ENCODE measurements at places on chromosomes 5 and 9.

DNA sequence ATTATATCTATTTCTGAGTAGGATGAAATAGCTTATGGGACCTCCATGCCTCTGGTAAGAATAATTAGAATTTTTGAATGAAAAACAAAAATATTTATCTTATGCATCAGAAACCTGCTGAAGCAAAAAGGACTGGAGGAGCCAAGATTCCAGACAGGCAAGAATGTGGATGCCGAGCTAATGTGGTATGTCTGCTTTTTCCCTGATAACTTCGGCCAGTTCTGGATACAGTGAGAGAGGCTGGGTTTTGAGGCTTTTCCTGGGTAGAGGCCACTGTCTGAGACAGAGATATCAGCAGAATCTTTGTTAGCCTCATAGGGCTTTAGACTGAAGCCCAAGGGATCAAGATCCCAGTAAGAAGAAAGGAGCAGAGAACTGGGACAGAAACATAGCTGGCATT lies 5.2 kb upstream of the CTNND2 start:
- no peak for DNase-seq

GRCh38 chr5:81235287-81236072 lies 2.4 kb downstream of the CKMT2 start:
- no peak for DNase-seq

- no peak for DNase-seq
Measured at GRCh38 chr5:177507165-177507564, 2.5 kb downstream of the DOK3 start.

DNA sequence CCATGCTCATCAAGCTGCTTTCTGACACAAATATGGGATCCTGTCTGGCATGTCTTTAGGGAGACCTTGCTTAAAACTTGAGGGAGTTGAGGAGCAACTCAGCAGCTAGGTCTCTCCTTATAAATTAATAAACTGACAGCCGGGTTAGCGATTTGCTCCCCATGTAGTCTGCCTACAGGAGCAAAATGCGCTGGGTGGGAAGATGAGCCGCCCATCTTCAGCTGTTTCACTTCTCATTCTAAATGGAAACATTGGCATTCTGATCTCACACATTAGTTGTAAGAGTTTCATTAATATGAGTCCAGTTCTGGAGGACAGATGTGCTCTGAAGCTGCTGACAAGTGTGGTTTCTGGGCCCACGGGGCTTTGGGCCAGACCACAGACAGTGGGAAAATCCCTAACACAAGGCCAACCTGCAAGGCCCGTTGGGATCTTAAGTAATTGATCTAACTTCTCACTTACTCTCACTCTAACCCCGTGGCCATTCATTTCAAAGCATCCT lies 197.0 kb downstream of the MCTP1 start:
- DNase-seq: no peak

DNA sequence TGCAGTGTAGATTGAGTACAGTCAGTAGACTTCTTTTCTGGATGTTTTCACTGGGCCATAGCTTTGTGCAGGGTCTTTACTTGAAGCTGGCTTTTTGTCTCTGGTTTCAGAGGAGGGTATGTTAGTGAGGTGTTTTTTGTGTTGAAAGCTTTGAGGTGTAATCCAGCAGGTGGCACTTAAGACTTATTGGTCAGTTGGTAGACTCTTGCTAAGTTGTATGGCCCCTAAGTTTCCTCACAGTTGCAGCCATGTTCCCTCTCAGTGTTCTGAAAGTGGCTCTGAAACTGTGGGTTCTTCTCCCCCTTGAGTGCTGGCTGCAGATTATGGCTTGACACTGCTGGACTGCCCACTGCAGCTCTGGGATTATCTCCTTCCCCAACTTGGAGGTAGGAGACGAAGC lies 55.7 kb upstream of the SLC44A1 start:
- DNase-seq: no peak

- no peak for DNase-seq
Measured at GRCh38 chr5:17219992-17220391, 2.6 kb downstream of the BASP1 start.

DNA sequence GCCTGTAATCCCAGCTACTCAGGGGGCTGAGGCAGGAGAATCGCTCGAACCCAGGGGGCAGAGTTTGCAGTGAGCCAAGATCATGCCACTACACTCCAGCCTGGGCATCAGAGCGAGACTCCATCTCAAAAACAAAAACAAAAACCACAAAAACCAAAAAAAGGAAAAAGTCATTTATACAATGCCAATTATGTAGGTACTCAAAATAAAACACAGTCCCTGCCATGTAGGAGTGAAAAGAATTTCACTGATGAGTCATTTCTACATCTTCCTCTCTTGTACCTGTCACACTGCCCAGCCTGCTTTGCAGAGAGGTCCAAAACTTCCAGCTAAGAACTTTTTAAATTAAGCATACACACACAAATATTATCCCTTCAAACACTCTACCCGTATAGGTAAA lies 215.8 kb downstream of the EPB41L4A start:
- no peak for DNase-seq

DNA sequence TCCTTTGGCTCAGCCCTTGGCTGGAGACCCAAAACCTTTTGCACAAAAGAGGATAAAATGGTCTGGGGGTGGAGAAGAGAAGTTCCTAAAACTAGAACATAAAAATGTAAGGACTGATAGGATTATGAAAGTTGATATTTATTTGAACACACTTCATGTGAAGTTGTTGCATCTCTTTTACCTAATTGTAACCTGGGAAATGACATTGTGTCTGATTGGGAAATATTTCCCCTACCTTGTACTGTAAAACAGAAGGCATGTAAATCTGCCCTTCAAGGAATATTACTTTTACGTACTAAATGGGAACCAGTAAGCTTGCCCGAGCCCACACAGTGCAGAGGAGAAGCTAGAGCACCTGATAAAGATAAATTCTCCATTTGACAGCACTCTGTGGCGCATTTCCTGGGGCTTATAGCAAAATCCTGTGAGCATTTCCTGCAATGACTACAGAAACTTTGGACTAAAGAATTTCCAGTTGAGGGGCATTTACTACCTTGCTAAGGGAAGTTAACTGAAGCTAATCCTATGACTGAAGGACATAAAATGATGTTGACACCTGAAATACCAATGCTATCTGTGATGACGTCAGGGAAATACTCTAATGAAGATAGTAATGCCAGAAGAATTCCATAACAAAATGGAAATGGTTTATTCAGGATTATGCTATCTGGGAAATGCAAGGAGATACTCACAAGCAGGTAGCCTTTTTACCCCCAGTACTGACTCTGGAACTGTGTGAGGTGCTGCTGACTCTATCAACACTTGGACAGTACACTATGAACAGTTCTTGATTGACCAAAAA lies 78.3 kb upstream of the LIFR start:
- no peak for DNase-seq

GRCh38 chr5:114006582-114006981 lies 355.3 kb upstream of the KCNN2 start:
- no peak for DNase-seq

GRCh38 chr5:142065273-142065672 lies 43.3 kb upstream of the NDFIP1 start:
- DNase-seq: no peak

DNA sequence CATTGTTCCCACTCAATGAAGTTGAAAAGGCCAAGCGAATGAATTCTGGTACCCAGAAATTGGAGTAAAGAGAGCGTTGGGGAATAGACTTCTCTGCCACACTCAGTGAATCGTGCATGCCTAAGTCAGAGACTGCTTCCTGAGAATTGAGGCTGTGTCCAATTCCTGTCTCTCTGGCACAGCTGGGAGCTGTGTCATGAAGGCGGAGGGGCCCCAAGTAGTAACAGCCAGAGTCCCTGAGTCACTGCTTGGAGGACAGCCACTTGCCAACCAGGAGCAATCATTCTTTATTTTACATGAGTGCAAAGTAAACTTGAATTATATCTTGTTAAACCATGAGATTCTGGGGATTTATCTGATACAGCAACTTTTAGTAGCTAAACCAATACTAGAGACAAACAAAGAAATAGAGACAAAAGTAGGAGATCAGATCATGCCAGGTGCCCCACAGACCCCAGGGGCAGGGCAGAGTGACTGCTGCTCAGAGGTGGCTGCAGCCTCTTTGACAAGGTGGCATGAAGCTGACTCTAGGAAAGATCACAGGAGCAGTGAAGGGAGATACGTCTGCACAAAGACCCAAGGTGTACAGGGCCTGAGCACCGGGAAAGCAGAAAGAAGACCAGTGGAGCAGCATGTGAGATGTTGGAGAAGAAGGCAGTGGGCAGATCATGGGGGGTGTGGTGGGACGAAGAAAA lies 246.0 kb downstream of the GADD45G start:
- no peak for DNase-seq

DNA sequence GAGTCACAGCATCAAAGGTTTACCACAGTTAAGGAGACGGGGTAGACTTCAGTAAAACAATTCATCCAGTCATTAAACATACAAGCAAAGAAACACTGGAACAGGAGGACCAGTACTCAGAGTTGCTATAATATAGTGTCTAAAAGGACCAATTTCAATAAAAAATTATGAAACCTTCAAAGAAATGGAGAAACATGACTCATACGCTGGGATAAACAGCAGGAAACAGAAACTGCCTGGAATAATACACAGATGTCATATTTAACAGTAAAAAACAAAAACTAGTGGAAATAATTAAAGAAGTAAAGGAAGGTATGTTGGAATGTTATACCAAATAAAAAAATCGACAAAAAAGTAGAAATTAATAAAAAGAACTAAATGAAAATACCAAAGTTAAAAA lies 1075.9 kb downstream of the NR2F1-AS1 start:
- no peak for DNase-seq

DNA sequence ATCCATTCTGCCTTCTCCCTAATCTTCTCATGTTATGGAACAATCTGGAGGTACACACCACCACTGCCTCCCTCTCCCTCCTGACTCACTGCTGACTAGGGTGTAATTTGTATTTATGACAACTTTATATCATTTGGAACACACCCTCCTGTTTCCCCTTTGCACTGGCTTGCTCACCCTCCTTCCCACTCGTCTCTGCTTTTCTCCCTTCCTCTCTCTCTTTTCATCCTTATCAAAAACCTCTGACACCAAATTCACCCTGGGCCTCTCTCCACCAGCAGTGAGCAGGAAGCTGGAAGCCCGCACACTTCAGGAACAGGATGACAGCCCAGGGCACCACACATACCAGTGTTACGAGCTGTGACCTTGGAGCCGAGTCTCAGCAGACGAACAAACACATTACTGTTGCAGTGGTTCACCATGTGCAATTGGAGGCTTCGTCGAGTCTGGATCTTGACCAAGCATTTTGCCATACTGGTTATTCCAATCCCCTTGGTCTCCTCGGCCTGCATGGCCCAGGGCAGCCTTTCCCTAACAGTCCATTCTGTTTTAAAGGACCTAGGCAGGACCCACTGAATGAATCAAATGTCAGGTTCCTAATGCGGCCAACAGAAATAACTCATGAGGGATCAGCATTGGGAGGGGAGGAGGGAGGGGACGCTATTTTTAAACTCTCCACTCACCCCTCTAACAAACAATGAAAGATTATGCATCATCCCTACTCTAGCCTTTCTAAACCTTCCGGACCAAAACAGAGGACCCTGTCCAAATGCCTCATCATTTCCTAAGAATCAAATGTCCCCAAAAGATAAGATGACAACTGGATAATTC lies 203.9 kb upstream of the RASEF start:
- DNase-seq: peak; percentile 41

- DNase-seq: no peak
Measured at GRCh38 chr9:126979461-126979860, 64.9 kb downstream of the RALGPS1 start.

- DNase-seq: no peak
Measured at GRCh38 chr5:73751254-73751914, 125.4 kb downstream of the ARHGEF28 start.

- no peak for DNase-seq
Measured at GRCh38 chr5:164188733-164189148, 683.3 kb downstream of the MAT2B start.

- DNase-seq: no peak
Measured at GRCh38 chr5:178077751-178078150, 35.6 kb upstream of the N4BP3 start.

DNA sequence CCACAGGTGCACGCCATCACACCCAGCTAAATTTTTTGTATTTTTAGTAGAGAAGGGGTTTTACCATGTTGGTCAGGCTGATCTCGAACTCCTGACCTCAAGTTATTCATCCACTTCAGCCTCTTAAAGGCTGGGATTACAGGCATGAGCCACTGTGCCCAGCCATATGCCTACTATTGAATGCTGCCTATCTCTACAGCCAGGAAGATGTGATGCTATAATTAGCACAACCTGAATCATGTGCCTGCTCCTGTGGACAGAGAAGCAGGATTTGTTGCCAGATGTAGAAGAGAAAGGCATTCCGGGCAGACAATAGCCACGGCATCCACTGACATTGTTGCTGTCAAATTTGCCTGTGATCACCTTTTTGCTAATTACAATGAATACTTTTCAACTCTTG lies 24.4 kb upstream of the MLLT3 start:
- no peak for DNase-seq

DNA sequence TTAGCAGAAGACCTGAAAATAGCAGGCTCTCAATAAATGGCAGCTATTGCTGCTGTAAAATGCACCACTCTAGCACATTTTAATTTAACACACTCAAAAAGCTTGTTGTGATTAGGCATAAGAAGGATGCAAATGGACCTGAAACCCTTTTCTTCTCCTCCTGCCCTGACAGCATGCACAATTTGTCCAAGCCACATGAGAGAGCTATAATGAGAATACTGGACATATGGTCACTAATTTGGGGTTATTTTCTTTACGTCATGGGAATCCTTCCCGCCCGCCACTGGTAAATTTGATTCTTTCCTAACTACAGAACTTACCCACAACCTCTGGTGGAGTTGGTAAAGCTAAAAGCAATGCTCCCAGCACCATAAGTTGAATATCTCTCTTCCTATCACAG lies 62.1 kb downstream of the TRIM32 start:
- DNase-seq: no peak

- DNase-seq: peak; percentile 41
Measured at GRCh38 chr9:684054-684890, 157.2 kb upstream of the DMRT1 start.

- no peak for DNase-seq
Measured at GRCh38 chr9:2096376-2096970, 81.3 kb downstream of the SMARCA2 start.

- no peak for DNase-seq
Measured at GRCh38 chr5:10594591-10595210, 30.8 kb downstream of the ANKRD33B start.

All from renal cortex interstitium (tissue), 15 donors.